Occipital lobe (tissue), 3 donors: ENCODE measurements at places on chromosomes 7 and 10. TPM values are rescaled to one million over a fixed set of nuclear protein-coding genes. Genes with fewer than 3 reads are reported as not detected.

The TAS2R3 gene
- total RNA-seq, result 2.5 TPM

The SPDYE16 gene
- not detected for total RNA-seq

The CDNF gene
- total RNA-seq, result 1.4 TPM

The PLXDC2 gene
- total RNA-seq, result 12.5 TPM

The MEOX2 gene
- total RNA-seq, result 0.16 TPM
